ENCODE measurements at places on chromosomes 3 and 15.

DNA sequence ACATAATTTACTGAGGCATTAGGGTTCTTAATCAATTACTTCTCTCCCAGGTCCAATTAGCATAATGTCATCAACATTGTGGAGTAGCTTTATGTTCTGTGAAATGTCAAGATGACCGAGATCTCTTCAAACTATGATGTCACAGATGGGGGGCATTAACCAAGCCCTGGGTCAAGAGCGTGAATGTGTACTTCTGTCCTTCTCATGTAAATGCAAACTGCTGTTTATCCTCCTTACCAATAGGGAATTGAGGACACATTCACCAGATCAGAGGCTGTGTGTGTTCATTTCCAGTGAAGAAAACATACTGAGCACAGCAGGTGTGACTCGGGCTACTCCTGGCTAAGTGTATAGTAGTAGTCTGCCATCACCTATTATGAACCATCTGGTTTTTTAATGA, 177.9 kb downstream of the MINAR1 start:
- no peak for DNase-seq

DNA sequence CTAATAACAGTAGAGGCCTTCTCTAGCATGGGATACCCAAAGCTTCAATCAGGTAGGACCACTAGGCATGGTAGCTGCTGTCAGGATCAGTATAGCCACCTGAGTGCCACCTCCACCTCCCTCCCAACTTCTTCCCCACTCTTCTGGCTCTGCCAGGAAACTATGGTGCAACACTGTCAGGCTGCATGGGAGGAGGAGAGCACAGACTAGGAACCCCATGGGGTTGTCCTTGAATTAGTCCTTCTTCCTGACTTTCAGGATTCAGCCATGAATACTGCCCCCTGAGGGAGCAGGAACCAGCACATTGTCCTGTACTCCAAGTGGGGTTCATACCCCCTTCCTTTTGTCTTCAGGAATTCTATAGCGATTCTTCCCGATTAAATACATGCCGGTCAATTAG, 340.8 kb upstream of the ONECUT1 start:
- DNase-seq, result no peak

- no peak for DNase-seq
Observed at GRCh38 chr15:64878705-64879104, 33.0 kb upstream of the ANKDD1A start.

DNA sequence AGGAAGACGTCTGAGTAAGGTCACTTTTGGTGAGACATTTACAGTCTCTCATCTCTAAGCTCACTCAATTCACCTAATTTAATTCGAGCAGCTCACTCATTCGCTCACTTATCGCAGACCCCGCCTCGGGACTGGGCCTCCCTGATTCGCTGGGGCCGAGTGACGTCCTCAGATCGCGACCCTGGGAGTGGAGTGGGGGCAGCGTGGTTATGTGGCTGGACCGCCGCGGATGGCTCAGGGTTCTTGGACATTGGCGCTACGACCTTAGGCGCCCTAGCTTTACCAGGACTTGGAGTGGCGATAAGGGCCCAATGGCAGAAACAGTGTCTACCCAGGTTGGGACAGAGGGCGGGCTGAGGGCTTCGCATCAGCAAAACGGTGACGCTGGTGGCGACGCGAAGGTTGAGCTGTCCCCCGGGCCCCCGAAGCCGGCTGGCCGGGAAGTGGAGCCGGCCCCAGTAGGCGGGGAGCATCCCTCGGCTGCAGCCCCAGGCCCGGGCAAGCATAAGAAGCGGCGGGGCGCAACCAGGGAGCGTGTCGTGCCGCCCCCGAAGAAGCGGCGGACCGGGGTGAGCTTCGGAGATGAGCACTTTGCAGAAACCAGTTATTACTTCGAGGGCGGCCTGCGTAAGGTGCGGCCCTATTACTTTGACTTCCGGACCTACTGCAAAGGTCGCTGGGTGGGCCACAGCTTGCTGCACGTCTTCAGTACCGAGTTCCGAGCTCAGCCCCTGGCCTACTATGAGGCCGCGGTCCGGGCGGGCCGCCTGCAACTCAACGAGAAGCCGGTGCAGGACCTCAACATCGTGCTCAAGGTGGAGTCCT, at the start of gene RPUSD2:
Gene RPUSD2, plus strand, starts transcription at position 171 of the 825 bp plus-strand sequence. Its CDS starts 39 bp downstream, at position 210.
- DNase-seq, result peak; percentile 92

GRCh38 chr3:183827809-183828537, 2.6 kb upstream of the MAP6D1 start:
- DNase-seq, result no peak

DNA sequence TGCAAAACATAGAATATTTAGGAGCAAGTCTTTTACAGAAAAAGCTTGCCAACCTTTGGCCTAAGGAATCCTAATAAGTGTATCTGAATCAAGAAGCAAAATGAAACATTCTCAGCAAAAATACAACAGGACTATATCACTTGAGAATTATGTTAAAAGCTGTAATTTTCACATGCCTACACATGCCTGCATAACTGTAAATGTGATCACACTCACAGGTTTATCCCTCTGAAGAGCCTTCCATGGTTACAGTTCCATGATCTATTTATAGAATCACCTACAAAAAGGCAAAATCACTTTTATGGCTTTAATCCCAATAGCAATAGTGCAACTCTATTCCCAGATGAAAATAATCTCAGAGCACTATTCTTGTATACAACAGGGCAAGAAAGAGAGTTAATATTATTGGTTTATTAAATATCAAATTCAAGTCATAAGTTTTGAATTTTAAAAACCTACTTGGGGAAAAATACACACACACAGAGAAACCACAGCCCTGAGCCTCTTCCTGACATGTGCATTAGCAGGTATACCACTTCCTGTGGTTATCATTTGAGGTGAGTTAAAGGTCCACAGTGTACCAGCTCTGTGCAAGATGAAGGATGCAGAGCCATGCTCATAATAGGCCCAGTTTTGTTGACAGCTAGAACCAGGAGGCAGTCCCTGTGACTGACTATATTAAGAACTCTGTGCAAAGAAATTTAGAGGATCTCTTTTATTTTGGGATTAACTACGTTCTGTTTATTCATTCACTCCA, 252.5 kb upstream of the TGFBR2 start:
- DNase-seq, result no peak

GRCh38 chr3:149174901-149175300, 45.5 kb downstream of the HPS3 start:
- no peak for DNase-seq

DNA sequence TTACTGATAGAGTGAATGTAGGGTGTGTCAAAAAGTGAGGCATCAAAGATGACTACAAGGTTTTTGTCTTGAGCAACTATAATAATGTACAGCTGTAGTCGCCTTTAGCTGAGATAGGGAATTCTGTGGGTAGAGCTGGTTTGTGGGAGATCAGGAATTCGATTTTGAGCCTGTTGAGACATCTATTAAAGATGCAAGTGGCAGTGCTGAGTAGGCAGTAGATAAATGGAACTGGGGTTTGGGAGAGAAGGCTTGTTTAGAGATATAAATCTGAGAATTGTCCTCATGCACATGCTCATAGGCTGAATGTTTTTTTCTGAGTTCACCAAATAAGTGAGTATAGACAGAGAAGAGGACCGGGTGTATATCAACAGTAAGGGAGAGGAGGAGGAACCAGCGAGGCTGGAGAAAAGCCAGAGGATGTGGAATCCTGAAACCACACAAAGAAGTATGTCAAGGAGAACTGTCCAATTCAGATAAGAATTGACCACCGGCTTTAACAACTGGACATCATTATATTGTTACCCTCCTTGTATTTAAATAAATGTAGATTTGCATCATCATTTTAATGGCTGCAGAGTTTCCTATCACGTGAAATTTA, 146.0 kb upstream of the TNIK start:
- DNase-seq, result peak; percentile 45

GRCh38 chr3:134594331-134594741, 56.5 kb downstream of the KY start:
- DNase-seq, result no peak

- no peak for DNase-seq
Observed at GRCh38 chr3:197009532-197010019, 20.0 kb downstream of the MELTF start.

- DNase-seq, result no peak
Observed at GRCh38 chr3:58666683-58667082, at the start of gene FAM3D. FAM3D (minus strand) TSS chr3:58666774; CDS start chr3:58655563, 11,211 bp downstream.

DNA sequence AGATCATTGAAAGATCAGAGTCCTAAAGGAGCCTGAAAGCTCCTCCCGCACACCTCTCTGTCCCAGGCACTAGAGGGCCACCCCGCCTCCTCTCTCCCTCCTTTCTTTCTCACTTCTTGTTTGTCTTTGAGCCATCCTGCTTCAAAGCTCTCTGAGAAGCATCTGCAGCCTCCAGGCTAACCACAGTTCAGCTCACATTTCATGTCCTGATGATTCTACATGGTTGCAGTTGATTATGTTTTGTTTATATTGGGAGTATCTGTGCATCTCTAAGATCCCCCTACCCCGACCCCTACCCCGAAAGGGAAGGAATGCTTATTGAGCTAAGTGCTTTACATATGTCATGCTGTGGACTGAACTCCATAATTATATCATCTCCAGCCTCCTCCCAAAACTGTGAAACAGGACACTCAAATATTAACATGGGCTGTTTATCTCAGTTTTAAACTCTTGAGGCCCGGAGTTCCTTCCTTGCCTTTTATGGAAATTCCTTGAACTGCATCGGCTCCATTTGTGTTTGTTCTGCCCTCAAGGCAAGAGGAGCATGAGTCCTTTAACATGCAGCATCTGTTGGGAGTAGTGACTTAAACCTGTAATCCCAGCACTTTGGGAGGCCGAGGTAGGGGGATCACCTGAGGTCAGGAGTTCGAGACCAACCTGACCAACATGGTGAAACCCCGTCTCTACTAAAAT, 30.9 kb downstream of the MGLL start:
- DNase-seq, result peak; percentile 78

DNA sequence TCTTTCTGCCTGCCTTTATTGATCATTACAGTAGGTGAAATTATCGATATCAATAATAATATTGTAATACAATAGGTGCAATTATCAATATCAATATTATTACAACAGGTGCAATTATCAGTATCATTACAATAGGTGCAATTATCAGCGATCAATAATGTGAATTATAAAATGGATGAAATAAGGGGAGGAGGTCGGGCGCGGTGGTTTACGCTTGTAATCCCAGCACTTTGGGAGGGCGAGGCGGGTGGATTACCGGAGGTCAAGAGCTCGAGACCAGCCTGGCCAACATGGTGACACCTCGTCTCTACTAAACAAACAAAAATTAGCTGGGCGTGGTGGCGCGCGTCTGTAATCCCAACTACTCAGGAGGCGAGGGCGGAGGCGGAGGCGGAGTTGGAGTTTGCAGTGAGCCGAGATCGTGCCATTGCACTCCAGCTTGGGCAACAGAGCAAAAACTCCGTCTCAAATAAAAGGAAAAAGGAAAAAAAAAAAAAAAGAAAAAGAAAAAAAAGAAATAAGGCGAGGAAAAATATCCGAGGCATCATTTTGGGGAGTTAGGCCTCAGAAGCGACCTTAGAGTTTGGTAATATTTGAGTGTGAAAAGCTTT, 611 bp upstream of the BNIP2 start:
- DNase-seq, result peak; percentile 77

DNA sequence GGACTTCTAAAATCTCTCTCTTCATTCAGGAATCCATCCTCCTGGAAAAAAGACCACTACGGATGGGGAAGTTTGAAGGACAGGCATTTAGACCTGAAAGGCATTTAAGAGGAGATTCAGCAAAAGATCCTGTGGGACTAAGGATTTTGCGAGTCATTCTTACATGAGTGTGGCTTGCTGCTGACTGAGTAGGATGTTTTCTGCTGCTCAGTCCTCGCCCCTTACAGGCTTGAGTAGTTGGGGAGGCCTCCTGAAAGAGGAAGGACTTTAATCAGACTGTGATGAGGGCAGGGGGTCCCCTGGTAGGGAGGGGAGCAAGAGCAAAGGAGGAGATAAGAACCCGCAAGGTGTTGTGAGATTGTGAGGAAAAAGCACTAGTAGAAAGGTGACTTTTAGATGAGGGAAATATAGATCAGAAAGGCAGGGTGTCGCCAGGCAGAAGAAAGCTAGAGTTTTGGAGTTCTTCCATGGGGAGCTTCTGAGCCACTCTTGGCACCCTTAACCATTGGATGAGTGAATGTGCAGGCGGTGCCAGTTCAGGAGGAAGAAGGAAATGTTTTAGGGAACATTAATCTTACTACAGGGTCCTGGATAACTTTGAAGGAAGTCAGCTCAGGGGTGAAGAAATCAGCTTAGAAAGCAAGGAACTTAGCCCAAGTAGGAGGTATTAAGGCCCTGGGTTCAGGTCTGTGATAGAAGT, 171.1 kb downstream of the RORA start:
- no peak for DNase-seq

- DNase-seq, result peak; percentile 45
Observed at GRCh38 chr3:153350420-153350819, 188.4 kb downstream of the RAP2B start.

DNA sequence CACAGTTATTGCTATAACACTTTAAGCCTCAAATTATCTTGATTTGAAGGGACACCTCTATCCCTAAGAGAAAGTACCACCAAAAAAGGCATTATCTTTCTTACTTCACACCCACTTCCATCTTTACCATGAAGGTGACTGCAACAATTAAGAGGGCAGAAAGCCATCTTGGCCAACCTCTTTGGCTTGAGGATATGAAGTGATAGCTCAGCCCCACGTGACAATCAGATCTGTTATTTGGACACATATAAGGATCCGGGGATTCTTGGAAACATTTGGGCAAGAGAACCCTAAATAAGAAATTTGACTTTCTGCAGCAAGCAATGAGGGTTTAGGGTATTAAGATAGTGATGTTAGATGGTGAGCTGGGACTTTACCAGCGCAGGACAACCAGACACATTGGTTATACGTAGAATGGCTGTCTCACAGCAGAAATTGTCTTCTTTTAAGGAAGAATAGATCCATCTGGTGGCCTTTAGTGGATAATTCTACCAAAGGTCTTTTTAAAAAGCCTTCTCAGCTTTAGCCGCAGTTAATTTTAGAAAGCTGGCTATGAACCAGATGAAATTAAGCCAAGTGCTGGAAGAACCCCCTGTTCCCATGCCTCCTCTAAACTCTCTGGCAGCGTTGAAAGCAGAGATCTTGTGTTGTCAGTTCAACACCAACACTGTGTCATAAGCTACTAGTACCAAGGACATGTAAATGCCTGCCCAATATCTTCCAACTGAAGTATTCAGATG, 12.3 kb downstream of the HCLS1 start:
- no peak for DNase-seq

DNA sequence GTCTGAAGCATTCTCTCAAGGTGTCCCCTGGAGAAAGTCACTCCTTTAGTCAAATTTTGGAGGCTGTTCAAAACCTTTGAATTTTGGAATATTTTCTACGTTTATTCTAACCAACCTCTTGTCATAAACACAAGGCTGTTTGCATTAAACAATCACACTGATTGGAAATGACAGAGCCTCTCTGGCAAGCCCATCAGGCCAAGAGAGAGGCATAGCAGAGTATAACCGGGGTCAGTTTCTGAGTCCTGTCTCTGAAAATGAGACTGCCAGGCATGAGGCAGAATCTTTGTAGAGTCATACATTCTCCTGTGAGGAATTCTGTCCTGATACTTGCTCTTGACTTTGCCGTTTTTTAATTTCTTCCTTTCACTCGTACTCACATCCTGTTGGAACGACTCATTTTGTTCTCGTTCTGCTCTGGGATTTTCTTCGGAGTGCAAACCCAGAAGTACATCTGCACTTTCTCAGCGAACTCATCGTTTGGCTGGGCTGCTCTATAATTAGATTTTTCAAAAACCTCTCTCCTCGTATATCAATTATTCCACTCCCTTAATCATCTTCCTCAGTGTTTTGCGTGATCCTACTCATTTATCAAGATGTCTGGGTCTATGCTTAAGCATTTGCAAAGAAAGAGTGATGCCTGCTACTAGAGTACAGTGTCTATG, 114.2 kb downstream of the AGBL1 start:
- no peak for DNase-seq
